Cerebellar nuclear complex (tissue), 1 donor: ENCODE measurements at places on chromosomes 6 and 20.

DNA sequence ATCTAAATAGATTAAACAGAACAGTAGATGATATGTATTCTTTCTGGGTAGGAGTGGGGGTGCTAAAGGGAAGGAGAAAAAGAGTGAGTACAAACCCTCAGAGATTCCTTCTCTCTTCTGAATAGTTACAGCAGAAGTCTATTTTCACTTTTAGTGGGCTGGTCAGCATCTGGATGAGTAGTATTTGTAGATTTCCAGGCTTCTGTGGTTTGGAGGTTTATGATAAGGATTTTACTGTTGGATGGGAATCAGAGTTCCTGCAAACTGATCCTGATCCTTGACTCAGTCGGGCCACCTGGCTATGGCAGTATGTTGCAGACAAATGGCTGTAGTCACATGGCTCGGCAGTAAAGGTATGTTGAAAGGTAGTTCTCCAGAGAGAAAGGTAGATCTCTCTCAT, 84.3 kb upstream of the IFNGR1 start:
- no peak for DNase-seq

DNA sequence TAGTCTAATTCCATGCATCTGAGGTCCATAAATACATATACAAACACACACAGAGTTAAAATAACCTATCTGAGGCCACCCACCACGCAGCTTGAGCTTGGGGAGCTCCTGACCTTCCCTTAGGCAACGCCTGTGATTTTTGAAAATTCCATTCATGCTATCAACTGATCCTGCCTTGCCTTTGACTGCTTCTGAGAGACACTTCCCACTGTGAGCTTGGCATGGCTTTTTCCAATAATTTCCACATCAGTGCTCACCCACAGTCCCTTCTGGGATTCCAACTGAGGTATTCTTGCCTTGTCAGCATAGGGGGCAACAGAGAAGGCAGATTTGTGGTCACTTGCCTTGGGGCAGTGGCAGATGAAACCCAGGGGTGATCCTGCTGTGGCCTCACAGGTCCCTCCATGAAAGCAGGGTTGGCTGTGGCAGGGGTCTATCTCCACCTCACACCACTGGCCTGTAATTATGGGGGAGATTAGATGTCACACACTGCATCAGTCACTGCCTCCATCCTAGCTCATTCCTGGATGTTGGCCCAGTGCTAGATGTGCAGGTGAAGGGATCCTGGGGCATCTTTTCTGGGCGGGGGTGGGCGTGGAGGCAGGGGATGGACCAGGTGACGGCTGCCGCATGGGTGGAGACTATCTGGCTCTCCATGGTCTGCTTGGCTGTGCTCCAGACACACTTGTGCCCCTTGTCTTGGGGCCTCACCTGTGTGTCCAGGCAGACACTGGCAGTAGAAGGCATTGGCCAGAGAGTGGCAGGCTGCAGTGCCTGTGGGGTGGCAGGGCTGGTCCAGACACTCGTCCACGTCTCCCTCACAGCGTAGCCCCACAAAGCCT, 11.2 kb upstream of the GPSM3 start:
- no peak for DNase-seq

- DNase-seq = no peak
These were observed 47.6 kb upstream of the MYL9 start for GRCh38 chr20:36493801-36494114.

GRCh38 chr6:15372932-15373331, 127.1 kb downstream of the JARID2 start:
- no peak for DNase-seq

GRCh38 chr20:48066246-48066645, 281.0 kb upstream of the SULF2 start:
- DNase-seq = no peak

DNA sequence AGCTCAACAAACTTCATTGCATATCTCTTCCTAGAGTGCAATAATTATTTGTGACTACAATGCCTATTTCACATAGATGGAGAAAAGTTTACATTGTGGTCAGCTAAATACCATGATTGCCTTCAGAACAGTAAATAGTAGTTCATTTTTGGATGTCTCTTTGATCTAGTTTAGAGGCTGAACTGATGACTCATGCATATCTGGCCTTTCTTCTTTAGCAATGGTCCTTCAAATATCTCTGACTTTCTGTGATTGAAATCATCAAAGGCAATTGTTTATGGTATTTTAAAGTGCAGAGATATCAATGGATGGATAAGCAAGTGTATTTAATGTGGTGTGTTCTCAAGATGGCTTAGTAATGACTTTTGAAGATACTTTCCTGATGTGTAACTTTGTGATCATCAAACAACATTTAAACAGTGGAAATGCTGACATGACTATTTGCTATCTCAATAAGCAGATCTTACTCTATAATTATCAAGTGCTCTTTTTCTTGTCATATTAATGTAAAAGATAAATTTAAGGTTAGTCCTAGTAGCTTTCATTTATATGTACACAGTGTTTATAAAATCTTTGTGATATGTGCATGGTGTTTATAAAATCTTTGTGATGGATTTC, 523.7 kb upstream of the SLC35B3 start:
- DNase-seq = no peak

DNA sequence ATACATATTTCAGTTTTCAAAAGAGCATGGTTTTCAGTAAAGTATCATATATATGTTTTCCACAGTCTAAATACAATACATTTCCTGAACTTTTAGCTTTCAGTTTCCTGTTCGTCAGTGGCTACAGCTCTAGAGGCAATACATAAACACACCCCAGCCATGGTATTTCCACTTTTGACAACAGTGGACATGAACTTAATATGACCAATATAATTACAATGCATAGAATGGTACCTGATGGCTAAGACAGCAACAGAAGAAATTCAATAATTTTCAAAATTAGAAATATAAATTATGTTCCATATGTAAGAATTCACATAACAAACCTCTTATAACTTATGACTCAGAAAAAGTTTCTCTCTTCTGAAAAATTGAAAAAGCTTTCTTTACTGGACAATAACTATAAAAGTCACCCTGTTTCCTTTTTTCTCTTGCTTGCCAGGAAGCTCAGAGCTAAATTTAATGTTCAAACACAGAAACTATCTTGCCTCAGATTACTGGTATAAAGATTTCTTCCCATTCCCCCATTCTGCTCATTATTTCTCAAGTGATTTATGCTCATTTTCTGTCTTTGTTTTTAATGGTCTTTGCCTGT, 19.2 kb downstream of the FKBP5 start:
- DNase-seq = no peak

DNA sequence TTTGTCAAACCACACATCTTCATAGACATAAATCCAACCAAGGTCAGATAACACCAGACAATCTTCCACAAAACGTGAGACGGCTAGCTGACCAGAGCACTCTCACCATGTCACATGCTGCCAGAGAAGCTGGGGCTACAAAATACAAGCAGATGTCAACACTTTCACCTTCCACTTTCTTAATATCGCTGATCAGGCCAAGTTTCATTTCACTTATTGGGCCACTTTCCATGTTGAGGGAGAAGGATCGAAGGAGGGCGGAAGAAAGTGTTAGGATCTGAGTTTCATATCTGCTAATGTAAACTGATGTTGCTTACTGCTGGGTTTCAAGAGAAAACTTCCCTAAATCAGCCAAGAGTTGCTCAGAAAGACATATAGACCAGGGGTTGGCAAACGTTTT, 177.0 kb upstream of the PRDM1 start:
- no peak for DNase-seq

- DNase-seq = no peak
These were observed 13.5 kb upstream of the BAG2 start for GRCh38 chr6:57158658-57159057.

GRCh38 chr20:21433329-21433890, 36.1 kb upstream of the NKX2-4 start:
- DNase-seq = no peak

- no peak for DNase-seq
These were observed 29.0 kb downstream of the OTOR start for GRCh38 chr20:16777126-16777525.

GRCh38 chr20:12860619-12861247, 148.0 kb upstream of the SPTLC3 start:
- no peak for DNase-seq

GRCh38 chr6:127460465-127460864, 1.3 kb upstream of the KIAA0408 start:
- no peak for DNase-seq

GRCh38 chr20:22555791-22556564, 28.4 kb downstream of the FOXA2 start:
- DNase-seq = no peak

DNA sequence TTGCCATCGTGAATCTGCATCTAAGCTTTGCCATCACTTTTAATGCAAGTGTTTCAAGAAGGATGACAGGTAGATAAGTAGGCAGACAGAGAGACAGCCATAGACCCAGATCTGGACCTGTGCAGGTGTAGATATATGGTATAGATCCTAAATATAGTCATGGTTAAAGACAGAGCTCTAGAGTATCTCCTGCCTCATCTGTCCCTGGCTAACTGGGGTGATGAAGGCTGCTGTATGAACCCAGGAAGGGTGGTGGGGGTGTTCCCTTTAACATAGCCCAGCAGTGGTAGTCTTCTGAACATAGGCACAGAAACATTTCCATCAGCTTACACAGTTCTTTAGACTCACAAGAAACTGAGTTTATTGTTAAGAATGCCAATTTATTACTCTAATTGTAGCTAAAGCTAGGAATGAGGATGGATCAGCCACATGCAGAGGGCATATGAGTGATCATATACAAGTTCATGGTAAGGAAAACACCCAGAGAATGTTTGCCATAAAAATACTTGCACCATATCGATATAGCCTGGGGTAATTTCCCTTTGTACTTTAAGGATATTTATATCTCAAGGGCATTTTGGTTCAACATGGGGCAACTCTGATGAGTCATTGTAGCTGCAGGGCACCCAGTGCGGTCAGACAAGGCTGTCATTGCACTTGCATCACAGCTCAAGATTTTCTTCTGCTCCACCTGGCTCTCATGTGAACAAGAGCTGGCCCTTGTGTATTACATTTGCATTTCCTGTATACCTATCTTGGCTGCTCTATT, 587.2 kb downstream of the EPM2A start:
- DNase-seq = no peak

GRCh38 chr20:36569847-36570429, 3.5 kb upstream of the TGIF2 start:
- no peak for DNase-seq

DNA sequence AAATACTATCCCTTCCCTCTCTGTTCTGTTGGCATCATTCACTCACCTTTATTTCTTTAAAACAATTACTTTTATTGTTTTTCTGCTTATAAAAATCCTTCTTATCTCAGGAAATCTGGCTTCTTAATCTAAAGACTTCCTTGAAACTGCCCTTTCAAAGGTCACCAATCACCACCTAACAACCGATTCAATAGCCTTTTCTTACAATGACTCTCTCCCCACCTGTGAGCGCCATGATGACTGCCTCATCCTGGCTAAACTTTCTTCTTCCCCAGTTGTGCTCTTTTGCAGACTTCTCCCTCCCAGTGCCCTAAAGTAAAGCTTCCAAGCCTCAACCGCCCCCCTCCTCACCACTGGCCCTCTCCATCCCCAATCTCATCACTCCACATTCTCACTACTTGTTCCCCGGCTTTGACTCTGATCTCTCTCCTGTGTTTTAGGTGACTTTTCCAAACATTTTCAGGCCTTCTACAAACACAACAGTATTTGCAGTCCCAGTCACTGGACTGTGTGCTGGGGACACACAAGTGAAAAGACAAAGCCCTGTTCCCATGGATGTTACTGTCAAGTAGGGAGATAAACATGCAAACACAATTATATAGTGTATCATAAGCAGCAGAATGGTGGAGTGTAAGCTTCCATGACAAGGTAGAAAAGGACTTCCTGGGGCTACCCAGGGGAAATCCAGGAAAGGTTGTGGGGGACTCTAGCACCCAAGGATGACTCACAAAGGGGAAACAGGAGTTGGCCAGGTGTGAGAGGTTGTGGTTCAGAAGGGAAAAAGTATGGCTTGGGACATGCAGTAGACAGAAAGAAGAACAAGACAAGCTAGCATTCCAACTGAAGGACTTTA, 12.8 kb downstream of the NHSL1 start:
- DNase-seq = no peak

DNA sequence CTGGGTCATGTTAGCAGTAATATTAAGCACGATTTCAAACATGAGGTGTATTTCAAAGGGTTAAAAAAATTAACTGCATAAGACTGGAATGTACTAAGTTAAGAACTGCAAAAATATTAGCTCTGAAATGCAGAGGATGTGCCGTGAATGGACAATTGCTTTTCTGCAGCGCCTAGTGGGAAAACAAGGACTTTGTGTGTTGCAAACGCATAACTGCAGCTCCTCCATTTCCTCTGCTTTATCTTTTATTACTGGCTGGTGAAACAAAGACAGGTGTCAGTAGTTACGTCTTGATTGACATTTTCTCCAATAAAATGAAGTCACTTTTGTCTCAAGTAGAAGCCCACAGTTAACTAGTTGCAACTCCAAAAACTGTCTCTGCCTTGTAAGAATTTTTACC, 1.7 kb downstream of the PDE7B start:
- no peak for DNase-seq

DNA sequence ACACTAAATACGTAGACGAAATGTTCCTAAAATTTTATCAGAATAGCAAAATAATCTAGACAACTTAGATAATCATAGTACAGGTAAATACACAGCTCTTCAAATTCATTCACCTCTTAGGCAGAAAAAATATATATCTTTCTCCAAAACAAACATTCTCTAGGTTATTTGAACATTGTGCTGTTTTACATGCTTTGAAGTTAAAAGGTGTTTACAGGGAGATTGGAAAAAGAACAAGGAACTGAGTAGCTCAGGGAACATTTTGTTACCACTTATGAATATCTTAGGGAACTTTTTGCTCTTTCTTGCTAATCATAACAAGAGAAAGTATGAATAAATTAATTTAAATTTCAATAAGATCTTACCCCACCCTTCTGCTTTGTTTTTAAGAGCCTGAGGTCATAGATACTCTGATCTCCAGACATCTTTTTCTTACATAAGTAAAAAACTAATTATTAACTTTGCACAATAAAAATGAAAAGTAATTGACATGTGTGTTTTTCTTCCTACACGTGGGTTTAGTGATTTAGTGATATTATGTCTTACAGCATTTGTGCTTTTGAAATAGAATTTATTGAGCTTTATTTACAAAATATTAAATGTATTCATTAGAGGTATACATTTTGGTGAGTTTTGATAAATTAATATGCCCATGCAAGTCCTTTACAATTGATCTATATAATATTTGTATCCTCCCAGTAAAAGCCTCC, 1141.4 kb upstream of the EYS start:
- no peak for DNase-seq

GRCh38 chr6:157911278-157911677, 70.4 kb upstream of the SYNJ2 start:
- no peak for DNase-seq

- no peak for DNase-seq
These were observed 265.8 kb downstream of the TAF4 start for GRCh38 chr20:61799928-61800327.

DNA sequence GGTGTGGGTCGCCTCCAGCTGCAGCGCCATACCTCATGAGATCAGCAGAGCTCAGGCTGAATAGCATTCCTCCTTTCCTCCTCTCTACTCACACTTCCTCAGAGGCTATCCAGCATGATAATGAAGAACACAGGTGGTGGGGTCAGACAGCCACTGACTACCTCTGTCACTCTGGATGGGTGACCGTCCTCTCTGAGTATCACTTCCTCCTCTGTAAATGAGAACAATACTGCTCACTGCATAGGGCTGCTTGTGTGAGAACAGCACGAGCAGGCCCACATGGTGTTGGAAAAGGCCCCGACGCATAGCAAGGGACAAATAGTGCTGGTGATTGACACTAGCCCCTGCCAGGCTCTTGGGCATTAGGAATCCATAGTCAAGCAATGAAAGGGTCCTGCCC, 239.1 kb downstream of the PRKN start:
- DNase-seq = no peak
